Activated CD8-positive, alpha-beta memory T cell treated with anti-CD3 and anti-CD28 coated beads for 24 hours (primary cell): ENCODE measurements at places on chromosomes 1 and 21.

- no peak for DNase-seq
Measured at GRCh38 chr1:171476829-171477228, 8.5 kb upstream of the PRRC2C start.

GRCh38 chr1:19654886-19655717 is 9.6 kb upstream of the HTR6 start:
- no peak for DNase-seq

DNA sequence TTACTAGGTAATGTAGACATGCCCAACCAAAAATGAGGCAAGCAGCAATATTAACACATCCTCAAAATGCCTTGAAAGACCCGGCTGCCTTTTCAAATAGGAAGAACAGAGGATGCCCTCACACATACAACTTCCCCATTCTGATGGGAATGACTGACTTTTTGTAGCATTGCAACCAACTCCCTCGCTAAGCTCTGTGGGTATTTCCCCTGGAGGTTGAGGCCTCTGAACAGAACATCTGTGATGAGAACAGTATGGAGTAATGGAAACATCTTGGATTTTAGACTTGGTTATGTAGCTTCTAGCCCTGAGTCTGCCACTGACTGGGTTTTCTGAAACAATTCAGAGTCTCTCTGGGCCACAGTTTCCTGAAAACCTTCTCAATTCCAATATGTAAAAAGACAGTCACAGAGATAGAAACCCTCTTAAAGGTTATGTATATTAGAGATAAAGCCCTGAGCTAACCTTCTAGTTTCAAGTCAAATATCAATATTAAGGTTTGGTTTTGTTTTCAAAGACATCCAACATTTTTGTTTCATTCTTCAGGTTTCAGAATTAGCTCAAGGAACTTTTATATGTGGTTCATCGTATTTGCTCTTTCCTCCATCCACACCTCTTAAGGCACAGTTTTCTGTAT is 311.5 kb downstream of the SETD4 start:
- no peak for DNase-seq

DNA sequence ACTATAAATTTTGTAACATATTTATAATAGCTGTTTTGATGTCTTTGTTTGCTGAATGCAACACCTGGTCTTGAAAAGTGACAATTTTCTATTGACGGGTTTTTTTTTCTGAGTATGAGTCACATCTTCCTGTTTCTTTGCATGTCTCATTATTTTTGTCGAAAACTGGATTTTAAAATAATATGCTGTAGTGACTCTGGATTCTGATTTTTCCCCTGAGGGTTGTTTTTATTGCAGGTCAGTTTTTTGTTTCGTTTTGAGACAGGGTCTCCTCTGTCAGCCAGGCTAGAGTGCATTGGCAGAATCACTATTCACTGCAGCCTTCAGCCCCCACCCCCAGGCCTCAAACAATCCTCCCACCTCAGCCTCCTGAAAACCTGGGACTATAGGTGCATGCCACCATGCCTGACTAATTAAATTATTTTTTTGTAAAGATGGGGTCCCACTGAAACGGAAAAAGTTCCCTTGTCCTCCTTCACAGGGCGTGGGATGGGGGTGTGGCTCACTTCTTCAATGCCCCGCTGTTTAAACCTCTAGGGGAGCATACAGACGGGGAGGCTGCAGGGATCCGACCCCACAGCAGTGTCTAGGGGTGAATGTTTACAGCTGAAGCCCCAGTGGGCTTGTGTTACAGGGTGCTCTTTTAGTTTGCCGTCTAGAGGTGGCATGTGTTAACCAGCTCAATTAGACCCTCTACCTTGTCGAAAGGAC is 11.3 kb upstream of the PPIE start:
- peak; percentile 46 for DNase-seq

- DNase-seq: no peak
Measured at GRCh38 chr1:11256299-11256698, 6.1 kb downstream of the MTOR start.

DNA sequence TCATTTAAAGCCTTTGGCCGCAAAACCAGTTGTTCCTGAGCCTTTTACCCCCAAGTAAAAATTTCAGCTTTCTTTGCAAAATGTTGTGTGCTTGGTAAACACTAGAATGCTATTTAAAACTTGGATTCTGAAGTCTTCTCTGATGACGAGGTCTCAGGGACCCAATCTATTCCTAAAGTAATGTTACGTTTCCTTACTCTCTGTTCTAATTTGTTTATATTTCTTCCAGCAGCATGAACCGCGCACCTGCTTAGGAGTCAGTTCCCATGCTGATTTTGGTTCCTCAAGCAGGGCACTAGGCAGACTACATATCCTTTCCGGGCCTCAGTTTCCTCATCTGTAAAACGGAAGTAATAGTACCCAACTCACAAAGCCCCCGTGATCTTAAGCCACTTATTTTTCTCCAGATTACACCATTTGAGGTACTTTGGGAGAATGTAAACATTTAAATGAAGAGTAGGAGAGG is 969 bp upstream of the ALDH4A1 start:
- DNase-seq: no peak

- no peak for DNase-seq
Measured at GRCh38 chr1:78068681-78069283, 23.0 kb downstream of the GIPC2 start.

GRCh38 chr1:2466958-2467554 is 9.0 kb upstream of the PLCH2 start:
- DNase-seq: peak; percentile 61

DNA sequence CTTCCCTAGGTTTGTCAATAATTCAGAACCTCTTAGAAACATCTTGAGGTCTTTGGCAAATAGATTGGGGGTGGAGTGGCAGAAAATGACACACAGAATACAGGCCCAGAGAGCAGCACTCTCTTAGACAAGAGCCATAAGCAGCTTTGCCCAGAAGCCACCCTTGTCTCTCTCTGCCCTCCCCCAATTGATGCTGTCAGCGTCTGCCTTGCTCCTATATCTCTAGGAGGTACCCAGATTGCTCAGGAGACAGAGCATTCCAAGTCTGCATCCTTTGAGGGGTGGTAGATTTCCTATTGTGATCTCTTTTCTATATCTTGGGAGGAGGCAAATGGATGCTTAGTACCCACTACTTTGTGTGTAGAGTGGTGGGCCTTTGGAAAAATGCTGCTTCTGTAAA is 1.8 kb downstream of the RGL1 start:
- no peak for DNase-seq

GRCh38 chr1:108592030-108592759 is 32.3 kb downstream of the EEIG2 start:
- DNase-seq: no peak

DNA sequence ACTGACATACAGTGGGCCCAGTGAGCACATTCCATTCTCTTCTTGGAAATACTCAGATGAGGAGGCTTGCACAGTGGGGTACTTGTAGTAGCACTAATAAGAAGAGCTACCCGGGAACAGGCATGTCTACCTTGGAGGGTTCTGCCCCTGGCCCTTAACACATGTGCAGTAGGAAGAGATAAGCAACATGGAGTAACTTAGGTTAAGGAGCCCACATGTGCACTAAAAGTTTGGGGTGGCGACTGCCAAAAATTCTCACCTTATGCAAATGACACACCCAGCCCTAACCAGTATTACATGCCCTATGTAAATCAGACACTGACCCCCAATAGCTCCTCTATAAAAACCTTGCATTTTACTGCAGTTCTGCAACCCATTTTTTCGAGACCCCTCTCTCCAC is 1313.3 kb downstream of the KCNT2 start:
- DNase-seq: no peak

DNA sequence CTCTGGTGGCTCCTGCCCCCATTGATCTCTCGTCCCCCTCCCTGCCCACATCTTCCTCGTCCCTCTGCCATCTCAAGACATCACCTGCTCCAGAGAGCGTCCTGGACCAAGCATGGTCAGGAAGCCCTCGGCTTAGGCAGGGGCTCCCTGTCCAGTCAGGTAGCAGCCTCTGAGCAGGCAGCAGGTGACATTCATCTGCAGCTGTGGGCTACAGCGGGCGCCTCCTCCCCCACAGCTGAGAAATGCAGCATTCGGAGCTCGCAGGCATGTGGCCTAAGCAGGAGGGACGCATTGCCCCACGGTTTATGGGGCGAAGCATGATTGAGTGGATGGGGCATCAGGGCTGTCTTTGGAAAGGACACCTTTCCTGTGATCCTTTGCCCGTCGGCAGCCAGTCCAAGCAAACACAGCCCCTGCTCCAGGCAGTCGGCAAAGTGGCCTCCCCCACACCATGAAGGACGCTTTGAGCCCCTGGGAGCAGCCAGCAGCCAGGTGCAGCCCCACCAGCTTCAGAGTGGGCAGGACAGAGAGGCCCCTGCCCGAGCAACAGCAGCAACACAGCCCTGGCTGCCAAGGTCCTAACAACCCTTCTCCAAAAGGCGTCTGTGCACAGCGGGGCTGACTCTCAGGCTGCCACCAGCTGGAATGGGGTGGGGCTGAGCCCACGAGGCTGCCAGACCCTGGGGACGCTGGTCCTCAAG is 234.1 kb upstream of the VAMP3 start:
- no peak for DNase-seq

DNA sequence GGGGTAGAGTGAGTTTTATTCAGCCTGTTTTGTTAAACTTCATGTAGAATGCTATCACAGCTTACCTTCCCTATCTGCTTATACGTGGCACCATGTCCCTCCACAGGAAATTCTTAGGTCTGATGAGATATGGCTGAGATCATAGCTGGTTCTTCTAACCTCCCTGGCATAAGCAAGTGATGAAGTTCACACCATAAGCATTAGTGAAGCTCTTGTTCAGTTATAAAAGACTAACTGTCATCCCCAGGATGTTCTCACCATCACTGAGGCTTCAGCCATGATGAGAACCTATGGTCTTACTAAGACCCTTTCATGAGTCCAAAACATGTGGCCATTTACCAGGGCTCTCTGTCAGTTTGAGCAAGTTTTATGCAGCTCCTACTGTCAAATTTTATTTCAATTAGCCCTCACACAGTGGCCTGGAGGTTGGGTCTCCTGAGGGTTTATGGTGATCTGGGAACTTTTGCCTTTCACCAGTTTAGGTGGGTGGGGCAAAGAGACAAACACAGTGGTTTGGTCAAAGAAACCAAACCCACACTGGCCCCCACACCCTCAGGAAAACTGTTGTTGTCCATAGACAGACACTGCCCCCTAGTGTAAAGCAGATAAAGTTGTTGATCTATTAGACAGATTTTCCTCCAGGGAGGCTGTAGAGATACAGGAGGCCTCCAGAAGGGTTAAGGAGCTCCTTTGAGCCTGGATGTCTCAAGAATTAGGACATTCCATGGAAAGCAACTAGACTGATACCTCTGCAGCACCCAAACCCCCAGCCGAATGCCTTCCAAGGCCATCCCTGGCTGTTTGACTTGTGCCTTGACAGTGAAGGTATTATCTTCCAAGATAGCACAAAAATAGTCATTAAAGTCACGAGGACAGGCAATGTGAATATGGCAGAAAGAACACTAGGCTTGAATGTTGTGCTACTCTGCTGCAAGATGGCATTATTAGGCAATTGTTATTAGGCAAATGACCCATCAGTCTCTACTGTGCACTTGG is 5.0 kb downstream of the SLC22A15 start:
- DNase-seq: no peak

- no peak for DNase-seq
Measured at GRCh38 chr1:18109756-18110597, 2.4 kb downstream of the IGSF21 start.

DNA sequence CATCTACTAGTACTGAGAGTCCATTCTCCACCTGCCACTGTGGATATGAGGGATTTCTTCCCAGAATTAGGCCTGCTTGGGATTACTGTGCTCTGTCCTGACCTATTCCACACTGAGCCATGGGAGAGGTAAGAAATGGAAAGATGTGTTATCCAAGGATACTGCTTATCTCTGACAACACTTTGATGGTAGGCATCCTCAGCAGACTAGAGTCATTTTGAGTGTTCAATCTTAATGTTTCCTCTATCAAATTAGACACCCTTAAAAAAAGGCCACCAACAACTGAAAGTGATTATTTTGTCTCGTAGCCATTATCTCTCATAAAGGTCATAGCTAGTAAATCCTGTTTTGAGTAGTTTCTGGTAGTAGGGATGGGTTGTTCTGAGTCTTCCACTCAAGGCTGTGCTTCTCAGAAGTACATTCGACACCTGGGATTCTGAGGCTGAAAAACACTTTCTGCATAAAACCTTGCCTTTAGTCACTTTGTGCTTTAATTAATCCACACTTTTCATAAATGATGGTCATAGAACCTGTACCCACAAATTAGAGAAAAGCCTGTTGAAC is 8.8 kb downstream of the ATPAF1 start:
- DNase-seq: no peak

GRCh38 chr21:40696246-40696645 is 150.7 kb downstream of the DSCAM start:
- no peak for DNase-seq

GRCh38 chr1:116498789-116499628 is 71.8 kb downstream of the CD58 start:
- DNase-seq: peak; percentile 67

GRCh38 chr1:47249755-47250154 is 17.7 kb upstream of the TAL1 start:
- DNase-seq: no peak

- DNase-seq: no peak
Measured at GRCh38 chr1:17359808-17360207, 12.2 kb upstream of the PADI6 start.

DNA sequence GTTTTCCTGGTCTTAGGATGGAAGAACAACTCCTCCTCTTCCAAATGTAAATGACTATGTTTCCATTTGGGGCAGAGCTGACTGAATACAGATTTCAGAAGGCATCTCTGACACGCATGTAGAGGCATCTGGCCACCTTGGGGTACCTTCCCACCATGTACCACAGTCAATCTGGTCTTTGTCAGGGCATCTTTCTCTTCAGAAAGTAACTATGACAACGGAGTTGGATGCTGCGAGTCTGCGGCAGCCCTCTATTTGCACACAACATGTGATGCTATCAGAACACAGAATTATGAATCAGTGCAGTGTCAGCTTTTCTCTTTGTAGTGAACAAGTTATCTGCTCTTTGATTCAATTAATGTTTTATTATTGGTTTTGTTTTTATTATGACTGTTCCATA is 94.7 kb downstream of the TSEN15 start:
- no peak for DNase-seq

GRCh38 chr1:229117664-229118300 is 153.1 kb upstream of the RAB4A start:
- no peak for DNase-seq

- DNase-seq: no peak
Measured at GRCh38 chr1:234486858-234487840, 8.2 kb upstream of the TARBP1 start.

DNA sequence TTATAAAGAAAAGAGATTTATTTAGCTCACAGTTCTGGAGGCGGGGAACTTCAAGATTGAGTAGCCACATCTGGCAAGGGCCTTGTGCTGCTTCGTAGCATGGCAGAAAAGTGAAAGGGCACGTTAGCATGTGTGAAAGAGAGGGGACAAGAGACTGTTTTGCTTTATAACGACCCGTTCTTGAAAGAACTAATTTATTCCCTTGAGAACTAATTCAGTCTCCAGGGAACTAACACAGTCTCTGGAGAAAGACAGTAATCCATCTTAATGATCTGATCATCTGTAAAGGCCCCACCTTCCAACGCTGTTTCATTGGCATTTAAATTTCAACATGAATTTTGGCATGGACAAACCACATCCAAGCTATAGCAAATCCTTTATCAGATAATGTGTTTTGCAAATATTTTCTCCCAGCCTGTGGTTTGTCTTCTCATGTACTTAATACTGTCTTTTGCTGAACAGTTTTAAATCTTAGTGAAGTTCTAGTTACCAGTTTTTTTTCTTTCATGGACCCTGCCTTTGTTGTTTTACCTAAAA is 26.1 kb downstream of the MTR start:
- no peak for DNase-seq
